Activated CD4-positive, CD25-positive, alpha-beta regulatory T cell treated with anti-CD3 and anti-CD28 coated beads, Interleukin-2, amount 50 U/mL, for 16 hours (primary cell): ENCODE measurements at places on chromosomes 7 and 10.

GRCh38 chr7:151131224-151131591 lies 36.3 kb downstream of the GBX1 start:
- no peak for DNase-seq

- DNase-seq: no peak
Measured at GRCh38 chr10:10271639-10272192, 746.0 kb upstream of the CELF2 start.

GRCh38 chr10:67519434-67519833 lies 176.6 kb downstream of the CTNNA3 start:
- DNase-seq: no peak

DNA sequence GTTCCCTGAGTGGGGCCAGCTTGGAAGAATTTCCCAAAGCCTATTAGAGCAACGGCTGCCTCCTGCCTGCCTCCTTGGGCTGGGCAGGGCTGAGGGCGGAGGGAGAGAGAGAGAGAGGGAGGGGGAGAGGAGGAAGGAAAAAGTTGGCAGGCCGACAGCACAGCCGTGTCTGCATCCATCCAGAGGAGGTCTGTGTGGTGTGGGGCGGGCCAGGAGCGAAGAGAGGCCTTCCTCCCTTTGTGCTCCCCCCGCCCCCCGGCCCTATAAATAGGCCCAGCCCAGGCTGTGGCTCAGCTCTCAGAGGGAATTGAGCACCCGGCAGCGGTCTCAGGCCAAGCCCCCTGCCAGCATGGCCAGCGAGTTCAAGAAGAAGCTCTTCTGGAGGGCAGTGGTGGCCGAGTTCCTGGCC lies at the start of gene AQP1:
AQP1 (plus strand) TSS at position 293 of the 409 bp plus-strand sequence; CDS start at position 350, 57 bp downstream.
- no peak for DNase-seq

DNA sequence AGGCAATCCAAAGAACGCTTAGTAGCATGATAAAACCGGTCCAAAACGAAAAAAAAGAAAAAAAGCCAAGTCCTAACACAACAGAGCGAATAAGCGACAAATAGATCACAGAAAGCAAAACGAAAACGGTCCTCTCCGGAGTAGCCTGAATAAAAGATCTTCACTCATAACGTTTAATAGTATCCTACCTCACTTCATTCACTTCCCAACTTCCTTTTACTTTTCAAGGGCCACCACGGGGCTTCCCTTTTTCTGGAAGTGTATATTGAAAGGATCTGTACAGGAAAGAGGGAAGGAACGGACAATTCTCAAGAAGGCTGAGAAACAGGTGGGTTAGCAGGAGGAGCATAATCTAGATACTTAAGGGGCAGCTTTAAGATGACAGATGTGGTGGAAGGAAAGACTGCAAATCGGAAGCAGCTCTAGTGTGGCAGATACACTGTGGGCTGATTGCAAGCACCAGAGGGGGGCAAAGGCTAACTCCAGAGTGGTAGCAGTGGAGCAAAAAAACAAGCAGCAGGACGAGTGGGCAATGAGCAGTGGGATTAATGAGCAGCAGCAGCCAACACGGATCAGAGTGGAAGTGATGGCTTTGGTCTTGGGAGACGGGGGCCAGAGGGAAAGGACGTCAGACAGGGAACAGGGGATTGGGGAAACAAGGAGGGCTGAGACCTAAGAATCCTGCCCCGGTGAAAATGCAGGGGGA lies 866 bp downstream of the CNOT4 start:
- DNase-seq: peak; percentile 8
